Left renal cortex interstitium (tissue), 4 donors: ENCODE measurements at places on chromosomes 3 and 15.

- DNase-seq: no peak
Observed at GRCh38 chr3:114394551-114394950, 100.7 kb downstream of the TIGIT start.

DNA sequence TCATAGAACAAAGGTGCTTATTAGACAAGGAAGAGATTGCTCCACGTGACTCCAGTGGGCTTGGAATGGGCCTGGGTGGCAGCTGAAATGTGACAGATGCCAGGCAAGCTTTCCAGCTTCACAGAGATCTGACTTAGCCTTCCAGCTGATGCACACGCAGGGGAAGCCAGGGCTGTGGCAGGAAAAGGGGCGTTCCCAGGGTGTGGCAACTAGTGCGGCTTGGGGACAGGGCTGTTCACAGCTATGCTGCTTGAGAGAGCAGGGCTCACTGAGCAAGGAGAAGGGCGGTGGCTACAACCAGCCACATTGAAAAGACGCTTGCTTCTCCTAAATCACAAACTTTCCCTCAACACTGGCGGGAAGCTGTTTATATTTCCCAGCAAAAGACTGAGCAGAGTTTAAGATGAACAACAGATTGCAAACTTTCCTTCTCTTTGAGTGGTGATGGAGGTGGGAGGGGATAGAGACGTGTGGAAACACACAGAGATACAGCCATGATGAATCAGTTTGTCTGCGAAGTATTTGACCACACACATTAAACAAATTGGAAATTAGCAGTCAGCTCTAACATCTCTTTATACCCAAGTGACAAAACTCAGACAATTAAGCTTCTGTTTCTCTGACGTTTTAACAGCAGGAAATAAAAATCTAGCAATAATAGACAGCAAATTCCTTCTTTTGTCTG is 127.5 kb downstream of the BDH1 start:
- DNase-seq: no peak

DNA sequence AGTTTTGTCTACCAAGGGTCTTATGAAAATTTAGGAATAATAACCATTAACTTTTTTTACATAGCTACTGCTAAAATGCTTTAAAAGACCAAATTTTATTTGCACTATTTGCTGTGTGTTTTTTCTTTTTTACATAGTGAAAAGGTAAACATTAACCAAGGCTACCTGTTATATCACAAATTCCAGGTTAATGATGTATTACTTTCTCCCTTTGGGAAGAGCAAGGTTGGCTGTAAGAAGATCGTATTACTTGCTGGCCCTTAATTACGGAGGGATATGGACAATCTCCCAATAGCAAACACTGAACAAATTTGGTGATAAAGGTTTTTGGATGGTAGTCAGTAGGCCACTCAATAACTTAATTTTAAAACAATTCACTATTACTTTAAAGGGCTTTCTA is 22.4 kb downstream of the LRRC58 start:
- no peak for DNase-seq

DNA sequence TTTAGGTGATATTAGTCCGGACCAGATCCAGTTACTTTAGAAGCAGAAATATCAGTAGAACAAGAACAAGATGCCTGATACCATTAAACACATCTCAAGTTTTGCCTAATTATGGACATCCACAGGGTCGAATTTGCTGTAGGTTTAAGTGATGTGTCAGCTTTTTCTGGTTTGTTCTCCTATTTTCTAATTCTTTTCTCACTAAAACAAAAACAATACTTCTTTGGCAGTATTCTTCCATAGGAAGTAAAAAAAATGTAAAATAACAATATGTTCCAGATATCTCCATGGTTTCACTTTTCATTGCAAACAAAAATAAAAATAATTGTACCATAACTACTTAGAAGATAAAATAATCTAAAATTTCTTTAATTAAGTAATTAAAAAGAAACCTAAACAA is 265.7 kb downstream of the SHOX2 start:
- no peak for DNase-seq
